ENCODE measurements at places on chromosomes 2 and 18.

DNA sequence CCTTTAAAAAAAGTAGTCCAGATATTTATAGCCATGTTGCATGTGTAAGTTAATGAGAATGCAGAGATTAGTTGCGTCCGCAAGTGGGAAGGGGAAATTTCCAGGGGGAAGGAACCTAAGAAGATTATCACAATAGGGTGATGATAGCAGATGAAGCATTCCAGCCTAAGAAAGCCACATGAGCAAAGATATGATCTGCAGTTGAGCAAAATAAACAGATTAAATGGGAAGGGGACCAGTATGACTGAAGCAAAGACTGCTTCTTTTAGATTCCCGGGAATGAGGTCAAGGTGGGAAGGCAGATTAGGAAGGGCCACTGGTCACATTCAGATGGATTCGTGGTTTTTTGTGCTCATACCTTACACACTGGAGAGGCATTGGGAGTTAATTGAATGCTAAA is 154.6 kb upstream of the CDH2 start:
- DNase-seq: no peak

- no peak for DNase-seq
Measured at GRCh38 chr2:188443207-188443606, 151.5 kb downstream of the GULP1 start.

GRCh38 chr18:6714010-6714409 is 15.5 kb upstream of the ARHGAP28 start:
- no peak for DNase-seq

- DNase-seq: no peak
Measured at GRCh38 chr2:99775585-99775984, 285.8 kb upstream of the REV1 start.

DNA sequence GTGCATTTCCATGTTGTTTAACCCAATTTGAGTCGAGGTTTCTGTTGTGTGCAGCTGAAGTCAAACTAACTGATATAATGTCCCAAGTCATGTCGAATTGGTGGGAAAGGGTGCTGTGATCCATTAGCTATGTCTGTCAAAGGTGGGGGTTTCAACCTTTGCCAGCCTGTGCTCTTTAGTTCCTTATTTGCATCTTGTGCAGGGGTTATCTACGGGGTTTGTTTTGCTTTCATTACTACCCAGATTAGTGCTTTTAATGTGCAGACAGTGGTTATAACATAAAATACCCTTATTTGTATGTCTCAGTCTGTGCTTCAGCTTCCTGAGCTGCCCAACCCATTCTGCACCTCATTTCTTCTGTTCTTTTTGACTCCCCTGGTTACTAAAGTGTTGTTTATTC is 271.9 kb upstream of the CXCR4 start:
- no peak for DNase-seq

GRCh38 chr2:17918789-17919188 is 40.3 kb downstream of the KCNS3 start:
- DNase-seq: no peak

DNA sequence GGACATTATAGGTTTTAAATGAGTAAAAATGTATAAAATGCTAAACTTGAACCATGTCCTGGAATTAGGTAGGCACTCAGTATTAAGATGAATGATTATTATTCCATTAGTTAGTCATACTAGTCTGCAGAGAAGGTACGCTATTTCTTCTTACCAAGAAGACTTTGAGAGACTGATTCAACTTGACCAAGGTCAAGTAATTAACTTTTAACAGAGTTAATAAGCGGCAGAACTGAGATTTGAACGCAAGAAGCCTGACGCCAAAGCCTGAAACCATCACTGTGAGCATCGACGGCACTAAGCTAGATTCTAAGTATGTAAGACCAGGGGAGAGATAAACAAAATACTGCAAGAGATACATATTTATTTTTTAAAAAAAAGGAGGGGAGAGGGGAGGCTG is 2.6 kb downstream of the EVA1A start:
- DNase-seq: no peak

GRCh38 chr18:13630716-13631268 is 95.6 kb downstream of the FAM210A start:
- DNase-seq: no peak

- no peak for DNase-seq
Measured at GRCh38 chr2:186068139-186068801, 329.7 kb downstream of the FSIP2 start.

DNA sequence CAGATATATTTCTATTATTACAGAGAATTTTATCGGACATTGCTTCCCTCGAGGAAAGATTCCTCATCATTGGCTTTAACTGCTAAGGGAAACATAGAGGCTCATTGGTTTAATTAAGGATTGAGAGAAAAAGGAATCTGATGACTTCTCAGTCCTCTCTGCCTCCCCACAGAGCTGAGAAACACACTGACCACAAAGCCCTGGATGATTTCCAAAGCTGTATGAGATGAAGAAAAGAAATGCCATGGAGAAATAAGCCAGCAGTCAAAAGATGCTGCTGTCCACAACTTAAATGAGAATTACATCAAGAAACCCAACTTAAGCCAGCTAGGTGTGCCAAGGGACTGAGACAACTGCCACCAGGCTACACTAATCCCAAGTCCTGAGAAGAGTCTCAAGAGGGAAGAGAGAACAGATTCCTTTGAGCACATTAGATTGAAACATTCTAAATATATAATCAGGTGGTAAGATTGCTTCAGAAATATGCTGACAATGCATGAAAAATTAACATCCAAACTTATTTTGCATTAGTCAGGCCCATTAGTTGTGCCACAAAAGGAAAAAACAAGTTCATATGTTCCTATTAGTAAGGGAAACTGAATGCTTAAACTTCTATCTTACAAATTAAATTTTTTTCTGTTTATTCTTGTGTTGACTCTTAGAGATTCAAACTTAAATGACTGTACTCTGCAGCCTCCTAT is 308.1 kb upstream of the CYRIA start:
- no peak for DNase-seq

- DNase-seq: no peak
Measured at GRCh38 chr2:17615728-17616351, 75.3 kb downstream of the VSNL1 start.

GRCh38 chr2:233007739-233008138 is 5.3 kb downstream of the NGEF start:
- DNase-seq: no peak

DNA sequence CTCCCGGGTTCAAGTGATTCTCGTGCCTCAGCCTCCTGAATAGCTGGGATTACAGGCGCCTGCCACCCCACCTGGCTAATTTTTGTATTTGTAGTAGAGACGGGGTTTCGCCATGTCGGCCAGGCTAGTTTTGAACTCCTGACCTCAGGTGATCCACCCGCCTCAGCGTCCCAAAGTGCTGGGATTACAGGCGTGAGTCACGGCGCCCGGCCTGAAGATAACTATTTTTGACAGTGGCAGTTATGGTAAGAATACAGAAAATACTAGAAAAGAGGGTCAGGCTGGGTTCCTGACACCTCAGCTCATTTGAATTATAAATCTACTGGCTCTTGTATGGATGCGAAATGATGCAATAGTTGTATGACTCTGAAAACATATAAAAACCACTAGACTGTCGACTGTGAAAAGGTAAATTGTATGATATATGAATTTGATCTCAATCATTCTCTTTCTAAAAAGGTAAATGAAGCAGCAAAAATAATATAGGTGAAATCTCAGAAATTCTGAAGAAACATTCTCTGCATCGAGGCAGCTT is 11.1 kb upstream of the DGKD start:
- no peak for DNase-seq

DNA sequence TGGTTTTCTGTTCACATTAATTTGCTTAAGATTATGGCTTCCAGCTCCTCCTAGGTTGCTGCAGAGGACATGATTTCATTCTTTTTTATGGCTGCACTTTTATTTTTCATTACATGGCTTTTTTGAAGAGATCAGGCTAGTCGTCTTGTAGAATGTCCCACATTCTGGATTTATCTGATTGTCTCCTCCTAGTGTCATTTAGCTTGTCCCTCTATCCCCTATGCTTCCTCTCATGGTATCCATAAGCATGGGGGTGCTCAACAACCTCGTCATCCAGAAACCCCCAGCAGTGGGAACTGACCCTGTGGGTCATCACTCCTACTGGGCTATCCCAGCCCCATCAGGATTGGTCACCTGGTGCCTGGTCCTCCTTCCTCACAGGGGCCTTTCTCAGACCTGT is 49.6 kb downstream of the SERTAD2 start:
- no peak for DNase-seq

DNA sequence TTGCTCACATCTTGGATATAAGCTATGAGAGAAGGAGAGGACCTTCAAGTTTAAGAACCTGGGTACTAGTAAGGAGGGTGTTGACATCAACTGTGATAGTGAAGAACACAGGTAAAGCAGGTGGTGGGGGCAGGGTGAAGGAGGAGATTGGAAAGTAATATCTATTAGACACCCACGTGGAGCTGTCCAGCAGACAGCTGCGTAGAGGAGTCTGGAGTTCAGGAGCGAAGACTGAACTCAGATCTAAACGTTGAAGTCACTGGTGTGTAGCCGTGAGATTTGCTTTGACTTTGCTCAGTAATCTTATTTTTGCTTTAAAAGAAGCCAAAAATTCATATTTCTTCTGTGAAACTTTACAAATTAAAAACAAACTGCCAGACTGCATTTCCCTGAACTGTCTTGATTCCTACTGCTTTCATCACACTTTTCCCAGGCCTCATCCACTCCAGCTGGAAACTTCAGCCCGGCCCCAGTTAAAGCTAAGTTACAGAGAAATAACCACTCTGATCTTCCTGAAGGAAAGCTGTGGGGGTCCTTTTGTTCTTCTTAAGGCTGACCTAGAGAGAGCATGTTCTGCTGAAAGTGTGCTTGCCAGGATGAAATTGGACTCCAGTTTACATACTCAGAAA is 533.3 kb downstream of the CNTNAP5 start:
- no peak for DNase-seq

DNA sequence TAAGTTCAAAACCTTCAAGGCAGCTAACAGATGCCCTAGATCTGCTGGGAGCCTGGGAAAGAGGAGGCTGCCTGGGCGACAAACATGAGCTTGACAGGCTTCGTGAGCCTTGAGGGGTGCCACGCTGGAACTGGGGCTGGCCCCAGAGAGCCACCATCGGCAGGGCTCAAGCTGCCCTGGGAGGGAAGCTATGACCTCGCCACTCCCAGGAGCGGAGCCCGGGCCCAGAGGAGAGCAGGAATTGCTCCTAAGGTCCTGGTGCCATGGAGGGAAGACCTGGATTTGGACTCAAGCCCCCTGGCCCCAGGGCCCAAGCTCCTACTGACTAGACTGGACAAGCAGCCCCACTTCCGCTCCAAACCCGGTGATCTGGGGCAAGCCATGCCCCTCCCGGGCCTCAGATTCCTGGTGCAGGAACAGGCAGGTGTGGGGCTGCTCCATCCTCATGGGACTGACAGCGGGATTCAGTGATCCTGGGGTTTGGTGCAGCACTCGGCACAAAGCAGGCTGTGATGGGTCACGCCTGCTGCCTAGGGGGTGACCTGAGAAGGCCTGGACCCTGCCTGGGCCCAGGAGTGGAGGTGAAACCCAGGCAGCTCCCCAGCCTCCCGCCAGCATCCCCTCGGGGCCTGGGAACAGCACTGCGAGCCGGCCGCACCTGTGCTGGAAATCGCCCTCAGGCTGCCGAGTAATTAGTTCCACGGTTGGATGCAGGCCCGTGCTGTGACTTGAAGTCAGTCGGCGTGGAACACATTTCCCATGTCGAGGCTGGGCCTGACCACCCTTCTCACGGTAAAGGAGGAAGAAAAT is 246.9 kb downstream of the NDUFA10 start:
- DNase-seq: no peak

DNA sequence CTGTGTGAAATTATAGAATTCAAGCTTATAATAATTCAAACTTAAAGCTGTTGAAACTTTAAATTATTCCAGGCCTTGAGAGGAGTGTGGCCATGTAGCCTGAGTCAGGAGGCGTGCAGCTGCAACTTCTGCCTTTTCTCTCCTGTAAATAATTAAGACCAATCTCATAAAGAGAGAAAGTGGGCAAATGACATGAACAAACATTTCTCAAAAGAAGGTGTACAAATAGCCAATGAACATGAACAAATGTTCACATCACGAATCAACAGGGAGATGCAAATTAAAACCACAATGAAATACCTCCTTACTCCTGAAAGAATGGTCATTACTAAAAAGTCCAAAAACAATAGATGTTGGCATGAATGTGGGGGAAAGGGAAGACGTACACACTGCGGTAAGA is 149.1 kb upstream of the MYCN start:
- no peak for DNase-seq

- DNase-seq: no peak
Measured at GRCh38 chr2:59936048-59936447, 617.4 kb downstream of the BCL11A start.

DNA sequence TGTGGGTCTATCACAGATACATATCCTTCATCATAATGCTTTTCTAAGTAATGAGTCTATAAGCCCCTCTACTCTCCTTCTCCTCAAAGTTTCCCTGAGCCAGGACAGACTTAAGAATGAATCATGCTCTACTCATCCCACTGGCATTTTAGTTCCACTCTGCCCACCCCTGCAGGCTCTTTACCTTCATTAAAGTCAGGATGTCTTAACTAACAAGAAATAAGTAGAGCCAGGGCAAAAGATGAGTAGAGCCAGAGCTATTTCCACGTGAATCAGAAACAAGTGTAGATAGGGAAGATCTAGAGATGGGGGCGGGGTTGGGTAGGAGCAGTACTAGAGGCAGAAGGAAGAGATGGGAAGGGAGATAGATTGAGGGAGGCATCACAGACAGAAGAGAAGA is 790.5 kb downstream of the RNF144A start:
- DNase-seq: no peak

DNA sequence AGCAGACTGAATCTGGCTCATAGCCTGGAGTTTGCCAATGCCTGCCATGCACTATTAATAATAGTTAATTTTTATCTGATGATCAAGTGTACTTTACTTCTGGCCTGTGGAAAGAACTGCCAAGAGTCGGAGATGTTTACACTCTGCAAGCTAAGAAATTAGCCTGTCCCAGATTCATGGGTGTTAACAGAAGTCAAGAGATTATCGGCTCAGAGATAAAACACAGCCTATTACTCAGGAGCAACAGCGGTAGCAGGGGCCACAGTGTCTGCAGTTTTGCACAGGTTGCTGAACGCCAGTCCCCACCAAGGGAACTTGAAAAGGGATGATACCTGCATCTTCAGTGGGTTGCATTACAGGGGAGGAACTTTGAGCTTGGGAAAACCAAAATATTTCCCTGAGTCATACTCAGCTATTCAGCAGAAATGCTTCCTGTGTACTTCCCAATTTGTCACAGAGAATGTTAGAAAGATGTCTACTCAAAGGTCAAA is 4.3 kb upstream of the ADI1 start:
- DNase-seq: no peak

- no peak for DNase-seq
Measured at GRCh38 chr18:59846814-59847490, 52.8 kb upstream of the PMAIP1 start.

- no peak for DNase-seq
Measured at GRCh38 chr2:24494410-24494809, 3.4 kb downstream of the NCOA1 start.

GRCh38 chr2:46150445-46150955 is 146.7 kb upstream of the EPAS1 start:
- no peak for DNase-seq

DNA sequence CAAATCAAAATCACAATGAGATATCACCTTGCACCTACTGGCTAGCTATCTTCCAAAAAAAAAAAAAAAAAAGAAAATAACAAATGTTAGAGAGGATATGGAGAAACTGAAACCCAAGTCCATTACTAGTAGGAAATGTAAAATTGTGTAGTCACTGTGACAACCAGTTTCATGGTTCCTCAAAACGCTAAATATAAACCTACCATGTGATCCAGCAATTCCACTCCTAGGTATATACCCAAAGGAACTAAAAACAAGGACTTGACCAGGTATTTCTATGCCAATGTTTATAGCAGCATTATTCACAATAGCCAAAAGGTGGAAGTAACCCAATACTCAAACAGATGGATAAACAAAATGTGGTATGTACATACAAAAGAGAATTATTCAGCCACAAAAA is 11.7 kb upstream of the SCRN3 start:
- no peak for DNase-seq

Data from caudate nucleus (tissue), 63 donors.